ENCODE measurements at places on chromosomes 3 and 15.

GRCh38 chr15:25481208-25481859 is 42.5 kb upstream of the UBE3A start:
- no peak for DNase-seq

DNA sequence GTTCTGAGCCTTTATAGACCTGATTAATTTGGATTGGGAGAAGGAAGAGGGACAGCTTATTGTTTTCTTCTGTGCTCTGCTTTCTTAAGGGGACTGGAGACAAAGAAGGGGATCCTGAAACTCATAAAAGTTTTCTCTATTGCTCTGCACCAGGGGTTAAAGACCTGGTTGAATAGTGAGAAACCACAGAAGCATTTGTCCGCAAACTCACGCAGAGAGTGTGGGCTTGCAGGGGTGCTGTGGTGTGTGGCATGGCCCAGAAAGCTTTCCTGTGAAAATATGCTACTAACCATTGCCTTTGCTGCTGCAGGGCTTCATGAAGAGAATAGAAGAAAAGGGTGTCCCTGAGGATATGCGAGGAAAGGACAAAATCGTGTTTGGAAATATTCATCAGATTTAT is 73.1 kb upstream of the UMPS start:
- no peak for DNase-seq

DNA sequence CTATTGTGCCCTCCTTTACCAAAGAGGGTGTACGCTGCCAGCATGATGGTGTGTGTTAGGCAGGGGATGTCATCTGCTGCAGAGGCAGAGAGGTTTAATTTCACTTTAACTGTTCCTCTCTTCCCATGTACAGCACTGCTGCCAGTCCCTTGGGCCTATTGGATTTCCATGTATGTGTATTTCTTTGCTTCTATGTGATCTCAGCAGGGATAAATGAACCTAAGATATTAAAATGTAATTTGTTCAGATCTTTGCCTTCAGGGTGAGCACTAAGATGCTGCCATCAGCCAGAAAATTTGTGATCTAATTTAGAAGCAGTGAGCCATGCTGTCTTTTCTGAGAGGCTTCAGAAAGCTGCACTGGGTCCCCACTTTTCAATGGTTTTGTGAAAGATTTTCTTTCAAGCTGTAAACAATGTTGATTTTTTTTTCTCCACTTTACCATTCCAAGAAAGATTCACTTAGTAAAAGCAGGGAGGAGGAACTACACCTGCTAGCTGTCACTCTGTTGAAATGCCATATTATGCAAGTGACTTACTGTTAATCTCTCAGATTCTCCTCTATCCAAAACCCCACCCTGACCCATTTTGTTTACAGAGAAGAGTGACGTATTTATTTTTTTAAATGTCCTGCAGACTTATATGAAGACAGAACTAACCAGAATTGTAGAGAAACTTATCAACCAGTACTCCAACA is 261.9 kb downstream of the TBL1XR1 start:
- no peak for DNase-seq

- no peak for DNase-seq
Measured at GRCh38 chr3:172415323-172415722, 32.9 kb downstream of the GHSR start.

DNA sequence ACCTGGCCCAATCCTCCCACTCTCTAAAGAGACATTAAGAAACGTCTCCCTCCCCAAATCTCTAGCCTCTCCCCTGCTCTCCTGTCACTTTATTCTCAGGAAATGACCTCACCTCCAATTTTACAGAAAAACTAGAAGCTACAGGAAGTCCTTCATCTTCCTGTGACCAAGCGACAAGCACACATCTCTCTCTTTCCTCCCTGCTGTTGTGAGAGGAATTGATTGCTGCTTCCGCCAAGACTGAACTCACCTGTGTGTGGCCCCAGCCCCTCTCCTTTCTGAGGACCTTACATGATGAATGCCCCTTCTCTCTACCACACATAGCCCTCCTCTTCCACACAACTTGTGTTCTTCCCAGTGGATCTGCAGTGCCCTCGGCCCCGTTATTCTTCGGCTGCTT is 18.2 kb downstream of the DNAJB8 start:
- DNase-seq, result no peak

- DNase-seq, result no peak
Measured at GRCh38 chr3:346186-346585, 149.6 kb downstream of the CHL1 start.

- DNase-seq, result no peak
Measured at GRCh38 chr3:7876741-7877297, 624.8 kb upstream of the LMCD1 start.

Data from omental fat pad (tissue), 4 donors.